ENCODE measurements at places on chromosomes 1 and 21.

GRCh38 chr1:943545-944340, 15.3 kb downstream of the NOC2L start:
- DNase-seq: no peak

GRCh38 chr1:53520481-53520880, 61.3 kb downstream of the DMRTB1 start:
- DNase-seq: no peak

DNA sequence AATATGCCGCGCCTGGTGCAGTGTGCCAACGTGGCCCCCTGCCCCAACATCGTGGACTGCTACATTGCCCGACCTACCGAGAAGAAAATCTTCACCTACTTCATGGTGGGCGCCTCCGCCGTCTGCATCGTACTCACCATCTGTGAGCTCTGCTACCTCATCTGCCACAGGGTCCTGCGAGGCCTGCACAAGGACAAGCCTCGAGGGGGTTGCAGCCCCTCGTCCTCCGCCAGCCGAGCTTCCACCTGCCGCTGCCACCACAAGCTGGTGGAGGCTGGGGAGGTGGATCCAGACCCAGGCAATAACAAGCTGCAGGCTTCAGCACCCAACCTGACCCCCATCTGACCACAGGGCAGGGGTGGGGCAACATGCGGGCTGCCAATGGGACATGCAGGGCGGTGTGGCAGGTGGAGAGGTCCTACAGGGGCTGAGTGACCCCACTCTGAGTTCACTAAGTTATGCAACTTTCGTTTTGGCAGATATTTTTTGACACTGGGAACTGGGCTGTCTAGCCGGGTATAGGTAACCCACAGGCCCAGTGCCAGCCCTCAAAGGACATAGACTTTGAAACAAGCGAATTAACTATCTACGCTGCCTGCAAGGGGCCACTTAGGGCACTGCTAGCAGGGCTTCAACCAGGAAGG, 4.3 kb downstream of the GJB3 start:
- no peak for DNase-seq

GRCh38 chr1:218867066-218867465, 306.6 kb upstream of the LYPLAL1 start:
- no peak for DNase-seq

DNA sequence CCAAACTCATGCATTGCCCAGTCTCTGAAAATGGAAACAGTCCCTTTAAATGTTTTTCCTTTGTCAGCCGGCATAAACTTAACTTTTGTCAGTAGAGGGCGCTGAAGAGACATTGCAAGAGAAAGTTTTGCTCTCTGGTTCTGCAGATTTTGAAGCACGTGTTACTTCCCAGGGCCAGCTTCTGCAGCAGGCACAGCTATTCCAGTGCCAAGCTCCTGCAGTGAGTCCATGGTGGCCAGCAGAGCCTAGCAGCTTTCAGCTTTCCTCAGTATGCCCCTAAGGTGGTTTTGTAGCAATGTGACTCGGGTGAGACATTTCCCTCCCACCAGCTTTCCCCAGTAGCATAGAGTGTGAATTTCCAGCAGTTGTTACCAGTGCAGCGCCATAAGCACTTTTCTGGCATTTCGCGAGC, 2.6 kb upstream of the IFI44L start:
- DNase-seq: peak; percentile 38
